ENCODE measurements at places on chromosomes 6 and 20. TPM values are rescaled to one million over a fixed set of nuclear protein-coding genes. Genes with fewer than 3 reads are reported as not detected.

- no peak for DNase-seq
- H3K27me3 ChIP-seq, result no peaks in the 10 kb centered on the region
- no peaks in the 10 kb centered on the region for H3K36me3 ChIP-seq
- H3K27ac ChIP-seq, result no peak overlapping the region
Measured at GRCh38 chr6:143223895-143224294, 163.2 kb downstream of the AIG1 start.

GRCh38 chr6:12426121-12426520 is 136.0 kb downstream of the EDN1 start:
- H3K4me1 ChIP-seq, result no peaks in the 10 kb centered on the region
- no peak overlapping the region for H3K27ac ChIP-seq
- no peaks in the 10 kb centered on the region for H3K27me3 ChIP-seq

DNA sequence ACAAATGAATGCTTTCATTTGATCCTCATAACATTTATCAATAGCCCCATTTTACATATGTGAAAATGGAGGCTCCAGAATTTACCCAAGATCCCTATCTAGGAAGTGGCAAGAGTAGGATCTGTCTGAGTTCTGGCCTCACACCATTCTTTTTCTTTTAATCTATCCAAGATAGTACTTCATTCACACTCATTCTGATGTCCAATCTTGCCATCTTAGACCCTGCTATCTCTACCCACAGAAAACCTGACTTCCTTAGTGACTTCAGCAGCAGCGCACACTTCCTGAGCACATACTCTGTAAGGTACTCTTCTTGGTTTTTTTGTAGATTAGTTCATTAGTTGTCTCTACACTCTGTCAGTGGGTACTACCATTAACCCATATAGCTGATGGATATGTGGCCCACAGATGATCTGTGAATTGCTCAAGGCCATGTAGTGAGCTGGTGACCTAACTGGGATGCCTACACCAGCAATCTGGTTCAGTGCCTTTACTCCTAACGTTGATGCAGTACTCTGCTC is 36.3 kb downstream of the COX4I2 start:
- no peaks in the 10 kb centered on the region for H3K27me3 ChIP-seq
- H3K4me3 ChIP-seq, result no peak overlapping the region
- H3K27ac ChIP-seq, result no peak overlapping the region
- peaks cover 46% of the 10 kb centered on the region for H3K4me1 ChIP-seq
- no peak for DNase-seq
- no peaks in the 10 kb centered on the region for H3K36me3 ChIP-seq

DNA sequence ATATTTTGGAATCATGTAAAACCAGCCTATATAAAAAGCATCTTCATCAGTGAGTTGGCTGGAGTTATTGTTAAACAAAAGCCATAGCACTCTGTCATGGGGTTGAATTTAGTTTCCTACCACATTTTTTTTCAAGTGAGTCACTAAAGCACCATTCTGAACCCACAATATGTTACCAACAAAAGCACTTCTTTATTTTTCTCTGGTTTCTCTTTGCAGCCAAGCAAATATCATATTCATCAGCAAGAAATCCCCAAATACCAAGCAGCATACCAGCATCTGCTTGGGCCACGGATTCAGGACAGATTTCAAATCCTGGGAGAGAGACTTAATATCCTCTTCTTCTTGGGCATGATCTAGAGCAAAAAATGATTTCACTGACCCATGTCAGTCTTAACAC is 441.4 kb downstream of the BCKDHB start:
- H3K27ac ChIP-seq, result no peak overlapping the region
- H3K4me3 ChIP-seq, result no peak overlapping the region
- H3K4me1 ChIP-seq, result no peaks in the 10 kb centered on the region

- H3K27ac ChIP-seq, result no peak overlapping the region
- no peak for DNase-seq
- H3K4me1 ChIP-seq, result no peaks in the 10 kb centered on the region
- no peaks in the 10 kb centered on the region for H3K27me3 ChIP-seq
- H3K4me3 ChIP-seq, result no peak overlapping the region
Measured at GRCh38 chr6:120899932-120900331, 434.3 kb downstream of the TBC1D32 start.

DNA sequence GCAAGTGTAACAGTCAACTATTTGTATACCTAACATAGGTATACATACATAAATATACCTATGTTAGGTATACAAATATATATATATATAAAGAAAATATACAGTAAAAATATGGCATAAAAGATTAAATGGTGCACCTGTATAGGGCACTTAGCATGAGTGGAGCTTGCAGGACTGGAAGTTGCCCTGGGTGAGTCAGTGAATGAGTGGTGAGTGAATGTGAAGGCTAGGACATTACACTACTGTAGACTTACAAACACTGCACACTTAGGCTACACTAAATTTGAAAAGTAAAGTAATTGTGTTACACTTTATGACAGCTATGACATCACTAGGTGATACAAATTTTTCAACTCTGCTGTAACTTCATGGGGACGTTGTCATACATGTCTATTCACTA is 65.6 kb downstream of the CDC5L start:
- no peak for DNase-seq
- H3K27ac ChIP-seq, result no peak overlapping the region
- H3K4me3 ChIP-seq, result no peak overlapping the region
- no peaks in the 10 kb centered on the region for H3K36me3 ChIP-seq
- H3K27me3 ChIP-seq, result no peaks in the 10 kb centered on the region

DNA sequence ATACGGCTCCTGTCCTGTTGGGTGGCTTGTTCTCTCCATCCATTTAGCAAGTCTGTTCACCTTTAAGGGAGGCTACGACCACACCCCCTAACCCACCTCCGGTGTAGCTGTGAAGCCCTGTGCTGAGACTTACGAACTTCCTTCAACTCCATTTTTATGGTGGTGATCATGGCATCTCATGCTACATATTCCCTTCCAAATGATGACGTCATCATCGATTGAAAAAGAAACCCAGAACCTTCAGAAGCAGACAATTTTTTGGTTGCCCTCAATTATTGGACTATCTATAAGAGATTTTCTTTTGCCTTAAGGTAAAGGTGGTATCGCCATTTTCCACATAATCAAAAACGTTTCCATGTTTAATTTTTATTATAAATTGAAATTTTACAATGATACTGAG is 389.0 kb downstream of the CBLN4 start:
- no peak for DNase-seq
- H3K27me3 ChIP-seq, result no peaks in the 10 kb centered on the region
- no peak overlapping the region for H3K27ac ChIP-seq
- no peak overlapping the region for H3K4me3 ChIP-seq
- no peaks in the 10 kb centered on the region for H3K4me1 ChIP-seq
- H3K36me3 ChIP-seq, result no peaks in the 10 kb centered on the region

GRCh38 chr20:31707258-31707615 is 15.4 kb downstream of the BCL2L1 start:
- H3K36me3 ChIP-seq, result peaks cover 9% of the 10 kb centered on the region
- no peaks in the 10 kb centered on the region for H3K27me3 ChIP-seq
- DNase-seq, result no peak

GRCh38 chr20:2663887-2664719 is at the start of gene IDH3B:
IDH3B (minus strand) TSS chr20:2664216; CDS start chr20:2664188, 28 bp downstream.
- peak; percentile 92 for DNase-seq
- peak within 1 kb of the TSS; percentile 90 for H3K4me3 ChIP-seq
- peaks cover 24% of the 10 kb centered on the region for H3K27me3 ChIP-seq

GRCh38 chr6:21186479-21187055 is 407.0 kb upstream of the SOX4 start:
- DNase-seq, result no peak
- H3K27me3 ChIP-seq, result no peaks in the 10 kb centered on the region
- H3K4me3 ChIP-seq, result no peak overlapping the region
- H3K4me1 ChIP-seq, result peaks cover 13% of the 10 kb centered on the region

DNA sequence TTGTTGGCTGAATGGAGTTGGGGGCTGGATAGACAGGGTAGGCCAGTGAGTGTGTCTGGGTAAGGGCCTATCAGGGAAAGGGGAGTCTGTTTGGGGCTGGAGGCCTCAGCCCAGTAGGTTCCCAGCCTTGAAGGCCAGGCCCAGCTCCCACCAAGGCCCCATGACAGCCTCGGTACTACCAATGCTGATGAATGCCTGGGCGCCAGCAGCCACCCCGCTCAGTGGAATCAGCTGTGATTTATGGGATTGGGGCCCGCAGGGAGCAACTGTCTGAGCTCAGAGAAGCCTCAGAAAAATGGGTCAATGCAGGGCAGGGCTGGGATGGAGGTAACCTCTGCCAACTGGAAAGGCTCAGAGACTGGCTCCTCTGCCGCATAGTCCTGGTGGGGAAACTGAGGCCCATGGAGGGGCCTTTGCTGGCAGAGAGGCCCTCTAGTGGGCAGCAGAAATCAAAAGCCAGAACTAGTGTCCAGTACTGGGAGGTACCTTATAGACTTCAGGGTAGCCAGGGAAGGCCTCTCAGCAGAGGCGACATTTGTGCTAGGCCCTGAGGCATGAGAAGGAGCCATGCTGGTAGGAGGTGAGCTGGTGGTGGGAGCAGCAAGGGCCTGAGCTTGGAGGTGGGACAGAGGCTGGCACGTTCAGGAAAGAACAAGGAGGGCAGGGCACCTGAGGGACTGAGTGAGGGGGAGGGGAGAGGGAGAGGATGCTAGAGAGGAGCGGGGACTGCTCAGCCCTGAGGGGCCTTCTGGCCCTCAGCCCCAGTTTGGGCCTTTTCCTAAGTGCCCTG is 36.4 kb downstream of the DLGAP4 start:
- H3K27me3 ChIP-seq, result no peaks in the 10 kb centered on the region
- H3K4me3 ChIP-seq, result no peak overlapping the region
- no peaks in the 10 kb centered on the region for H3K36me3 ChIP-seq

DNA sequence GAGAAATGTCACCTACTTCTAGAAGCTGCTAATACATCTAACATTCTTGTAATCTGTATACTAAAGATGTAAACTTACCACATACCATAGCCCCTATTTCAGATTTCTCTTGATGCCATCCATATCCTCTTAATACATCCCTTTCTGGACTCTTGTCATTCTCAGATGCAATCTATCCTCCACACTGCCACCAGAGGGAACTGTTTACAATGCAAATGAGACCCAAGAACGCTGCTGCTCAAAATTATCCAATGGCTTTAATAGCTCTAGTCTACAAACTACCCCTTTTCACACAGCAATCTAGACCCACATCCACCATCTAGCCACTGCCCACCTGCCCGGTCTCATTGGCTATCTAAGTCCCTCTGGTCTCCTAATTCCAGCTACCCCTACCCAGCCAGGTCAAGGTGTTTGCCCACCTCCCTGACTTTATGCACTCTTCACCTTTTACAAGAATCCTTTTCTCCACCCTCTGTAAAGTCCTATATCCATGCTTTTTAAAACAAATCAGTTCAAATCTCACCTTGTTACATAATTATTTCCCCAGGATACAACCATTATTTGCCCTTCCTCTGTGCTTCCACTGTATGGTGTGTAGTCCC is 14.8 kb downstream of the FAXC start:
- DNase-seq, result peak; percentile 57
- no peaks in the 10 kb centered on the region for H3K36me3 ChIP-seq
- no peaks in the 10 kb centered on the region for H3K27me3 ChIP-seq
- H3K27ac ChIP-seq, result no peak overlapping the region

- peak overlapping the region; percentile 33 for H3K4me3 ChIP-seq
- peak; percentile 56 for DNase-seq
- peaks cover 13% of the 10 kb centered on the region for H3K4me1 ChIP-seq
- peak overlapping the region; percentile 93 for H3K27ac ChIP-seq
Measured at GRCh38 chr20:651713-652614, 1.0 kb downstream of the SRXN1 start.

DNA sequence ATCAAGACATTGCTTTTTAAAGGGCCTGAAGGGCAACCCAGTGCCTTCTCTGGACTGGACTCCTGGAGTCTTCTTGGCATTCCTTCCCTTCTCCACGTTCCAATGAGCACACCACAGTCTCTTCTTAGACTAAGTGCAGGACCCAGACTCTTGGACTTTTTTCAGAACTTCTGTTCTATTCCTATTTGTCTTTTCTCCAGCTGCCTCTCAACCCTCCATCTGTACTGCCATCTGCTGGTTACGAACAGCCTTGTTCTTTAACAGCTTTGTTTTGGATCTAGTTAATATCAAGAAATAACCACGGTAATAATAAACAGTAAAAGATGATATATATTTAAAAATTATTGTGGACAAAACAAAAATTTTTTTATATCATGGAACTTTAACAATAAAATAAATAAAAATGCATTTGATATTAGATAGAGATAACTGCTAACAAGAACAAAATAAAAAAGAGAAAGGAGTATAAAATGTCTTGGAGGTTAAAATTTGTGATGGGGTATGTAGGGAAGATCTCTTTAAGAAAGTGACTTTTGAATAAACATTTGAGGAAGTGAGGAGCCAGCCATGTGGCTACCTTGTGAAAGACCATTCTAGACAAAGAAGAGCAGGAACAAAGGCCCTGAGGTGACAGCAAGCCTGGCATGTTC is 105.1 kb upstream of the HCRTR2 start:
- no peaks in the 10 kb centered on the region for H3K36me3 ChIP-seq
- H3K27ac ChIP-seq, result no peak overlapping the region
- peak; percentile 71 for DNase-seq
- H3K4me3 ChIP-seq, result no peak overlapping the region
- peaks cover 5% of the 10 kb centered on the region for H3K4me1 ChIP-seq

GRCh38 chr6:153449279-153449678 is 318.2 kb upstream of the RGS17 start:
- H3K4me3 ChIP-seq, result no peak overlapping the region
- DNase-seq, result no peak
- H3K36me3 ChIP-seq, result no peaks in the 10 kb centered on the region
- H3K27me3 ChIP-seq, result no peaks in the 10 kb centered on the region
- no peaks in the 10 kb centered on the region for H3K4me1 ChIP-seq

GRCh38 chr6:107064579-107065065 is 36.6 kb downstream of the MTRES1 start:
- no peak overlapping the region for H3K4me3 ChIP-seq
- peaks cover 23% of the 10 kb centered on the region for H3K4me1 ChIP-seq
- no peaks in the 10 kb centered on the region for H3K36me3 ChIP-seq
- DNase-seq, result no peak

GRCh38 chr20:50332491-50332980 is 141.9 kb downstream of the CEBPB start:
- no peak overlapping the region for H3K27ac ChIP-seq
- H3K4me3 ChIP-seq, result no peak overlapping the region
- no peak for DNase-seq
- no peaks in the 10 kb centered on the region for H3K27me3 ChIP-seq

- peaks cover 2% of the 10 kb centered on the region for H3K36me3 ChIP-seq
- peaks cover 19% of the 10 kb centered on the region for H3K4me1 ChIP-seq
- no peak for DNase-seq
- H3K27ac ChIP-seq, result peak overlapping the region; percentile 34
Measured at GRCh38 chr6:44135173-44135758, 7.9 kb downstream of the TMEM63B start.

- H3K4me3 ChIP-seq, result no peak overlapping the region
- H3K36me3 ChIP-seq, result no peaks in the 10 kb centered on the region
- DNase-seq, result no peak
- H3K4me1 ChIP-seq, result no peaks in the 10 kb centered on the region
- H3K27me3 ChIP-seq, result no peaks in the 10 kb centered on the region
Measured at GRCh38 chr6:11667876-11668275, 110.7 kb downstream of the ADTRP start.

- peaks cover 4% of the 10 kb centered on the region for H3K27me3 ChIP-seq
- no peak overlapping the region for H3K4me3 ChIP-seq
- peak; percentile 54 for DNase-seq
- no peaks in the 10 kb centered on the region for H3K36me3 ChIP-seq
- H3K4me1 ChIP-seq, result no peaks in the 10 kb centered on the region
Measured at GRCh38 chr6:96939007-96939805, 14.7 kb downstream of the KLHL32 start.

Gene ZSWIM1
- 12.9 TPM for total RNA-seq

Gene AVP
- total RNA-seq, result not detected

Gene RIPPLY2
- total RNA-seq, result 0.35 TPM

Gene SLC4A11
- 0.11 TPM for total RNA-seq

Gene GNMT
- total RNA-seq, result 0.25 TPM

Gene ACAT2
- 59.1 TPM for total RNA-seq

Gene HSPA1L
- 3.1 TPM for total RNA-seq

Gene RUNX2
- 1.9 TPM for total RNA-seq

Gene BPIFA1
- not detected for total RNA-seq
